CD4-positive, alpha-beta T cell (primary cell): ENCODE measurements at places on chromosomes 6 and 20. TPM values are rescaled to one million over a fixed set of nuclear protein-coding genes. Genes with fewer than 3 reads are reported as not detected.

The SLC17A1 gene
- not detected for total RNA-seq

The REPS1 gene
- total RNA-seq = 56.6 TPM

The SLC24A3 gene
- not detected for total RNA-seq

The THBD gene
- 2.4 TPM for total RNA-seq

The SEL1L2 gene
- not detected for total RNA-seq

The OXT gene
- 1.1 TPM for total RNA-seq

The ELMO2 gene
- 85.6 TPM for total RNA-seq

The PGC gene
- total RNA-seq = not detected

The SLC22A7 gene
- total RNA-seq = not detected

The RAET1L gene
- not detected for total RNA-seq

The HUS1B gene
- 3.1 TPM for total RNA-seq

The ARMH2 gene
- not detected for total RNA-seq

The PRICKLE4 gene
- not detected for total RNA-seq

The COL21A1 gene
- total RNA-seq = not detected

The BNIP5 gene
- total RNA-seq = not detected

The MEI4 gene
- not detected for total RNA-seq

The RPL10A gene
- 2,453 TPM for total RNA-seq

The PI16 gene
- 5.2 TPM for total RNA-seq

The OR2B6 gene
- not detected for total RNA-seq

The TBXT gene
- not detected for total RNA-seq

The IL17A gene
- 0.14 TPM for total RNA-seq

The DEFB132 gene
- total RNA-seq = not detected

The GPX5 gene
- total RNA-seq = not detected

The PACRG gene
- total RNA-seq = 0.81 TPM

The ERMARD gene
- total RNA-seq = 24.2 TPM

The SLC22A16 gene
- total RNA-seq = not detected

The WFDC5 gene
- total RNA-seq = not detected

The HDGFL1 gene
- total RNA-seq = not detected
